ENCODE measurements at places on chromosomes 2 and 18.

DNA sequence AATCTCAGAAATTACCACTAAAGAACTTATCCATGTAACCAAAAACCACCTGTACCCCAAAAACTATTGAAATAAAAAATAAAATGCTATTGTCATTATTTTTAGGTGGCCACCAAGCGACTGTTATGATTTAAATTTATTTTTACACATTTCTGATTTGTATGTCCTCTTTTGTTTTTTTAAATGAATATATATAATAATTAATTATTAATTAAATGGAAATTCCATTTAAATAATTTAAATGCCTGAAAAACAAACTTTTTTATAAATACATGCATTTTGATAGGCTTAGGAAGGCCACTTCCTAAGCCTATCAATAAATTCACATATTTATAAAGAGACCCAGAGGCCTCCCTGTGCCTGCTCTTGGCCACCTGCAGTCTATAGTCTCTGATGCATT lies 52.2 kb downstream of the CYB5A start:
- DNase-seq = no peak

- no peak for DNase-seq
These were observed 148.0 kb upstream of the CYRIA start for GRCh38 chr2:16813593-16813992.

DNA sequence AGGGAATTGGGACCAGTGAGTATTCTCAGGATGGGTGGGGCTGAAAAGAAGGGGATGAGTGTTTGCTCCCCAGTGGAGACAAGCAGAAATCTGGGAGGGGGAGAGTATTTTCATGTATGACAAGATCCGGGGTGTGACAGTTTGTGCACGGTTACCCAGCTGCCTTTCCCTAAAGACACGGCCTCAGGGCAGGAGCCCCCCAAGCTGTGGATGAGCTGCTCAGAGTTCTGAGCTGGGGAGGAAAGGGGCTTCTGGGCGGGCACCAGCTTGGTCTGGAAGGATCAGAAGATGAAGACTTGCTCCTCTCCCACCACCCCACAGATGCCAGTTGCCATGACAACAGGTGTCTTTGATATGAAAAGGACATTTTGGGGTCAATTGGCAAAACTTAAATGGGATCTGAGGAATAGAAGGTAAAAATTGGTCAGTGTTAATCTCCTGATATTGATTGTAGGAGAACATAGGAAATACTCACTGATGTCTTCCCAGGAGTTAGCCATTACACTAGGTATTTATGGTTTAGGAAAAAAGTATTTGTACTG lies 29.2 kb downstream of the ZCCHC2 start:
- no peak for DNase-seq

- DNase-seq = no peak
These were observed 24.6 kb downstream of the PRKCE start for GRCh38 chr2:45676088-45676487.

DNA sequence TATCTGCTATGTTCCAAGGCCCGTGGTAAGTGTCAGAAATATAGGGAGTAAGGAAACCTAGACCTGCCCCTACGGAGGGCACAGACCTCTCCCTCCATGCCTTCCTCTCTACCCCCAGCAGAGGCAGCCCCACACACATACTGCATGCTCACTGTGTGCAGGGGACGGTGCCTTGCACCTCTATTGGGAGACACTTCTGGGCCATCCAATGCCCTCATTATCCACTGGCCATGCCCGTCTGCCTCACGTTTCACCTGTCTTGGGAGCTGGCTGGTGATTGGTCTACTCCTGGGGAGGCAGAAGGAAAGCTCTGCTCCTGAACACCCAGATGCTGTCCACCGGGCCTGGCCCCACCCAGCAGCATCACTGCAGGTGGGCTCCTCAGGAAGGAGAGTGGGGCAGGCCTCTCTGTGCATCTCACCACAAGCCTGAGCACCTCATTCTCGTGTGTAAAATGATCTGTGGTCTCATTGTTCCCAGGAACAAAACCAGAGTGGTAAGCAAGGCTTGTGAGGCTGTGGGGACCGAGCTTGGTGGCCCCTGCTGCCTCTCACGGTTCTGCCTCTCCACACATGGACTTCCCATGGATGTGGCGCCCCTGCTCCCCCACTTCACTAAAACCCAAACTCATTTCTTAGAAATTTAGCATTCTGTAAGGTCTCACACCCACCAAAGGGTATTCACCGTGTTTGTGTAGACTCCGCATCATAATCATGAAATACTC lies 312.5 kb upstream of the HS6ST1 start:
- DNase-seq = peak; percentile 38

DNA sequence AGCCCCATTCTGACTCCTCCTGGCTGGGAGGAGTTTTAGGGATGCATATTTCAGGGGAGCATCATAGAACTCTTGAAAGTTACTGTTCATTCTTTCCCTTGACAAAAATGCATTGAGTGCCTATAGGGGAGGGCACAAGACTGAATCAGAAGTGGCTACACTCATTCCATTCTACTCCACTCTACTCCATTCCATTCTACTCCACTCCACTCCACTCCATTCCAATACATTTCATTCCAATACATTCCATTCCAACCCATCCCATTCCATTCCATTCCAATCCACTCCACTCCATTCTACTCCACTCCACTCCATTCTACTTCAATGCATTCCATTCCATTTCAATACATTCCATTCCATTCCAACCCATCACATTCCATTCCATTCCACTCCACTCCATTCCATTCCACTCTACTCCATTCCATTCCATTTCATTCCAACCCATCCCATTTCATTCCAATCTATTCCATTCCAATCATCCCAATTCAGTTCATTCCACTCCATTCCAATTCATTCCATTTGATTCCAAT lies 110.8 kb downstream of the LOXHD1 start:
- no peak for DNase-seq

DNA sequence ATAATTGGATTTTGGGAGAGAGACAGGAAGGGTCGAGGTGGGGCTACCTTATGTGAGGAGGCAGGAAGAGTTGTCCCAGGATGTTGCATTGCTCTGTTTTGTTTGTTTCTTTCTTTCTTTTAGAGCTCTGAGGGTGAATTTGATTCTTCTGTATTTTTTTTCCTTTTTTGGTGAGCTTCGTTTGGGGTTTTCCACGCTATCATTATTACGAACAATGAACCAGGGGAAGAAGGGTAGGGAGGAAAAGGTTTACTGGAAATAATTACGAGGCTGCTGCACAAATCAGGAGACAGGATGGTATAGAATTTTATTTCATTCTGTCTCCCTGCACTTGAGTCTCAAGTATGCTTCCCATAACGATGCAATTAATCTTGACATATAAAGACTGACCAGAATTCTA lies 51.4 kb upstream of the ZNF516 start:
- DNase-seq = no peak

- DNase-seq = no peak
These were observed 77.4 kb downstream of the MAPRE2 start for GRCh38 chr18:35118641-35119040.

- no peak for DNase-seq
These were observed 34.8 kb upstream of the LDLRAD4 start for GRCh38 chr18:13183790-13184189.

GRCh38 chr2:20475567-20475952 lies 28.7 kb downstream of the RHOB start:
- no peak for DNase-seq

GRCh38 chr2:156901373-156902031 lies 356.0 kb upstream of the GALNT5 start:
- DNase-seq = no peak

- no peak for DNase-seq
These were observed 81.1 kb downstream of the SETBP1 start for GRCh38 chr18:44761812-44762211.

- DNase-seq = peak; percentile 73
These were observed 40.0 kb downstream of the ICA1L start for GRCh38 chr2:202831242-202832220.

GRCh38 chr18:63316612-63317555 lies 2.7 kb downstream of the BCL2 start:
- no peak for DNase-seq
